ENCODE measurements at places on chromosomes 6 and 20.

- DNase-seq: no peak
Measured at GRCh38 chr6:44233567-44234100, 10.2 kb downstream of the SLC29A1 start.

GRCh38 chr20:9319687-9320384, 194.6 kb upstream of the LAMP5 start:
- no peak for DNase-seq

- no peak for DNase-seq
Measured at GRCh38 chr6:74991573-74992332, 214.1 kb downstream of the COL12A1 start.

DNA sequence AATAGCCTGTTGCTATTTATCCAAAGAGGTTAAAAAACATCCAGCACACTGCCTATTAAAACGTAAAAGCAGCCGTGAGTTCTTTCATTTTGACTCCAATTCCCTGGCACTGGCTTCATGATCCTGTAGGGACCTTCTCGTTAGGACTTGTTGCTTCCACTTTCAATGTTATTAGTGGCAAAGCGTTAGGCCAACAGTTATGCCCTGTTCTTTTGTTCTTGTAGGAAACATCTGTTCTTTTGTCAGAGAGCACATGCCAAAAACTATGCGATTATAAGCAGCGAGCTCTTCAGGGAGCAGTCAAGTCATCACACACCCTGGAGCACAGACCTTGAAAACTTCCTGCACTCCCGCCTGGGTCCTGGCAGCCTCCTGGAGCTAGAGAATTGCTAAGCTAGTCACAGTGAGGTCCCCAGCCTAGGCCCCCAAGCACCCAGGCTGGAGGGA, 609.5 kb upstream of the ARID1B start:
- DNase-seq: no peak

- no peak for DNase-seq
Measured at GRCh38 chr6:6946206-6947155, 161.3 kb upstream of the RREB1 start.

DNA sequence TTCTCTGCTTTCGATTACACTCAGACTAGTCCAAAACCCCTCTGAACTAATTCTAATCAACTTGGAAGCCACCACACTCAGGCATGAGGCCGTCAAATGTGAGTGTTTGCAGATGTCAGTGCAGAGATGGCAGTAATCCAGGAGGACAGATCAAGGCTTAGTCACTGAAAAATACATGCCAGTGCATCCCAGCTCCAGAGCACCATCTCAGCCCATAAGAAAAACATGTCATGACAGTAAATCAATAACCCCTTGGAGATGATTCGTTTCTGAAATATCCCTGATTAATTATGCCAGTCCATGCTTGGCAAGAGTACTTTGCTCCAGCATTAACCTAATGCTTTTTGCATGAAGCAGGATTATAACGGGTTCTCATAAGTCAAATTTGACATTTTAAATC, 179.5 kb downstream of the ADAT2 start:
- DNase-seq: no peak

DNA sequence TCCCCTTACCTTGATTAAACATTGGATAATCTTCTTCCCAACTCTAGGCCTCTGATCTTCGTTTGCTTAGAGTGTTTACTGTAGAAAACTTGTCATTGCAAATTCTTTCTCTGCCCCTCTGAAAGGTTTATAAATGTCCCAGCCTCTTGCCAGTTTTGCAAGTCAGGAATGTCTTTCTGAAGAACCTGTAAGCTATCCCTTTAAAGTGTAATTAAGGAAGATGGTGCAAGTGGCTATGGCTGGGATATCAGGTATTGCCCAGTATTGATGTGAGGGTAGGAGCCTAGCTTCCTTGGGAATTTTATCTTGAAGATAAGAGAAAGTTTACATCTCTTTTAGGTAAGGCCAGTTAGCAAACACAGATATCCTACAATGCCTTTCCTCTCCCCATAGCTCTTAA, 211.0 kb upstream of the RIMS1 start:
- DNase-seq: no peak

DNA sequence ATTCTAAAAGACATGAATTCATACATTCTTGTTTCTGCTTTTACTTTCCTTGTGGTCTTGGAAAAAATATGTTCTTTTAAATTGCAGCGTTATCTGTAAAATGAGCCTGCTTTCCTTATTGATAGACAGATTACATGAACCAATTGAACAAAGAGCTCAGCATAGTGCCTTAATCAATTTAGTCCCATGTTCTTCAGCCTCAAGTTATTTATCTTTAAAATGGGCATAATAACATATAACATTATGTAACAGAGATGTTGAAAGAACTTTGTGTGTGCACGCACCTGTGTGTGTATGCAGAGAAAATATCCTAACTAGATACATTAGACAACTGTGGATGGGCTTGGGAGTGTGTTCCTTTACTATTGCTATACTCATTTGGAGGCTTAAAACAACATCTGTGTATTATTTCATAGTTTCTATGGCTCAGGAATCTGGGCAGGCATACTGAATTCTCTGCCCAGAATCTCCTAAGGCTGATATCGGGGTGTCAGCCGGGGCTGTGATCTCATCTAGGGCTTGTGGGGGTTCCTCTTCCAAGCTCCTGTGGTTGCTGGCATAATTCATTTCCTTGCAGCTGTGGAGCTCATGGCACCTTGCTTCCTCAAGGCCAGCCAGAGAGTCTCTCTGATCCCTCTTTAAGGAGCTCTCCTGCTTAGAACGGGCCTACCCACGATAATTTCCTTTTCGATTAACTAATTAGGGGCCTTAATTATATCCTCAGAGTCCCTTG, 194.1 kb downstream of the ARID1B start:
- DNase-seq: no peak

- DNase-seq: no peak
Measured at GRCh38 chr6:39820553-39820952, 28.4 kb downstream of the DAAM2 start.

Measured in stimulated activated CD8-positive, alpha-beta memory T cell treated with anti-CD3 and anti-CD28 coated beads, Interleukin-15, amount 100 ng/mL, for 24 hours (primary cell).